Stimulated activated CD8-positive, alpha-beta memory T cell treated with anti-CD3 and anti-CD28 coated beads, Interleukin-7, amount 100 ng/mL, for 1 hour (primary cell): ENCODE measurements at places on chromosomes 6 and 20.

DNA sequence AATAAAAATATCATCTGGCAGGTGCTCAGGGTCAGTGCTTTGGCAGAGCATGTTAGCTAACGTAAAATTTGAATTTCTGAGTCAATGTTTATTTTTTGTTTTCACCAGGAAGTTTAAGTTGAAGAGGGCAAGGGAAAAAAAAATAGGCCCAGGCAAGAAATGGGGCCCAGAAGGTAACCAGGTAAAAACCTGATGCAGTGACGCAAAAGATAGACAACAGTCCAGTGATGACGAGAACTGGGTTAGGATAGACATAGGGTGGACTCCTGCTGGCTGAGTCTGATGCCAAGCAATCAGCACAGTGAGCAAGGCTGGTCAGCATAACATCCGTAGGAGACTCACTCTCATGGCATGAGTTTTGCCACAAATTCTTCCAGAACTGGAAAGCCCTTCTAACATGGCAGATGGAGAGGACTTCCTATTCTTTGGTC lies 42.2 kb downstream of the ZHX3 start:
- DNase-seq = no peak

- DNase-seq = no peak
Observed at GRCh38 chr20:55478724-55479450, 526.4 kb downstream of the CBLN4 start.

GRCh38 chr6:97697456-97697855 lies 414.4 kb upstream of the MMS22L start:
- no peak for DNase-seq

DNA sequence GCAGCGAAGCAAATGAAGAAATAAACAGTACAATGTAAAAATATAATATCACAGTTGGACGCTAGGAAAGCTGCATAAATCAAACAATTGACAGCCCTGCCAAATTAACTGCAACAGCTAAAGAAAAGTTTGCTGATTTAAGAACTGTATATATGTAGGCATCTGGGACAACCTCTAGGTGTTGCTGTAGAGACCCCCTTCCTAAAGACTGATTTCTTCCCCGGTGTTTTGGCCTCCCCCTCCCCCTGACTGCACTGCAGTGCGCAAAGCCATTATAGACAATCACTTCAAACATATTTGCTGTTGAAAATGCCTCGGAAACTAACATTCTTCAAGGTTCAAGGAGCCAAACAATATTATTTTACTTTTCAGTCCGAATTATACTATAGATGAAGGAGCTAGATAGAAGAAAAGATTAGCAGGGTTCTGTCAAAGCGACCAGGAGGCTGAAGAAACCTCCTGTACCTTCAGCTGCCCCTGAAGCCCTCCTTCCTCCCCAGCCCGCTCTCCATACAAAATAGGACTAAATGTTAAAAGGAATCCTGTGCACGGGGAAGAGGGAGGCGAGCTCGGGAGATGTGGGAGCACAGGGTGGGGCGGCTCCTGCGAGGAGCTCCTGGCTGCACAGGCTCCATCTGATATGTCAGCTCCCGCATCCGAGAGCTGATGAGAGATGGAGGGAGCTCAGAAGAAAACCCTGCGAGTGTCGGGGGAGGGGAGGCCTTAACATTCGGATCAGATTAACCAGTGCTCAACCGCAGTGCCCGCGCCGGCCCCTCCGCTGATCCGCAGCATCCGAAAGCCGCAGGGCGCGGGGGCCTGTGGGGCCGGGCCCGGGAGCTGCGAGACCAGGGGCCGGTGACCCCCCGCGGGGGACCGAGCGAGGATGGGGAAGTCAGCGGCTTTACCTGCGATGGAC lies 822 bp downstream of the ELOVL4 start:
- DNase-seq = no peak

DNA sequence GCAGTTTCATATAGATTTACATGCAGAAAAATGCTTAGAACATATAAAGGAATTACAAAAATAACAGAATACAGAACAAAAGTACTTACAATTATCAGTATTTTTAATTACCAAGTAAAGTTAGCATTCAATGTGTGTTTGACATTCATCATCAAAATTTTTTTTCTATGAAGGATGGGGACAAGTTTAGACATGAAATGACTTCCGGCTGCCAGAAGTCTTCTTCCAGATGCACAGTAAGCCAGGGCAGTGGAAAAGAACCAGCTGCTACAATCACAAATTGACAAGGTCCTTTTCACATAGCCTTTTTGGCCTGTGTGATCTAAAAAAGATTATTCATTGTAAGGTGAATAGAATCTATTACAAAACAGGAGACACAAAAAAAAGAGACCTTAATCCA lies 73.8 kb downstream of the HUS1B start:
- no peak for DNase-seq

DNA sequence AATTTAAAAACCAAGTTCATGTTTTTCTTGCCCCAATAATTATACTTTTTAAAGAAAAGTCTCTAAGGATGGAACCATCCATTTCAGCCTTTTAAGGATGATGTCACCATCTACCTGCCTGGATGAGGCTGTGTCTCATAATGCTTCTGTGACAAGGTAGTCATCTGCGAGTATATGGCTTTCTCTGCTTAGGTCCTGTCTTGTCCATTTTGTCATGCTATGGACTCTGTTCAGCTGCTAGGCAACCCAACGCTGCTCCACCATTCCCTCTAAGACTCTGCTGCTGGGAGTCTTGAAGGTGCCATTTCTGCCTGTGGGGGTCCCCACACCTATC lies 459.8 kb upstream of the RUNX2 start:
- no peak for DNase-seq
